Neural progenitor cell (in vitro differentiated cells): ENCODE measurements at places on chromosomes 11 and 22. TPM values are rescaled to one million over a fixed set of nuclear protein-coding genes. Genes with fewer than 3 reads are reported as not detected.

DNA sequence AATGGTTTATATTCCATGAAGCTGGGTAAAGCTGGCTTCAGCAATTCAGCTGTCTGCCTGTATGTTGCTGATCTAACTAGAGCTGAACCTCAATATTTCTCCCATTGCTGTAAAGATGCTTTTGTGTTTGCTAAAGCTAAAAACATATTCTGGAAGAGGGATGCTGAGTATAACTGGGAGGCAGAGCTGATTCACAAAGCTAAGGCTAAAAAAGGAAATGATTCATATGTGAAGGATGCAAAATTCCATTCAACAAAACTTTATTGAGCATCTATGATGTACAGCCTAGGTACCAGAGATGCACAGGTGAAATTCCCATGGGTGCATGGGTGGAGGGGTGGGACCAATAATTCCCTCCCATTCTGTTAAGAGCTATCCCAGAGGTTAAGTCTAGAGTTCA lies 193.9 kb downstream of the KIF18A start:
- no peak for DNase-seq

- no peak for DNase-seq
Measured at GRCh38 chr11:31096191-31096805, 273.2 kb downstream of the DCDC1 start.

DNA sequence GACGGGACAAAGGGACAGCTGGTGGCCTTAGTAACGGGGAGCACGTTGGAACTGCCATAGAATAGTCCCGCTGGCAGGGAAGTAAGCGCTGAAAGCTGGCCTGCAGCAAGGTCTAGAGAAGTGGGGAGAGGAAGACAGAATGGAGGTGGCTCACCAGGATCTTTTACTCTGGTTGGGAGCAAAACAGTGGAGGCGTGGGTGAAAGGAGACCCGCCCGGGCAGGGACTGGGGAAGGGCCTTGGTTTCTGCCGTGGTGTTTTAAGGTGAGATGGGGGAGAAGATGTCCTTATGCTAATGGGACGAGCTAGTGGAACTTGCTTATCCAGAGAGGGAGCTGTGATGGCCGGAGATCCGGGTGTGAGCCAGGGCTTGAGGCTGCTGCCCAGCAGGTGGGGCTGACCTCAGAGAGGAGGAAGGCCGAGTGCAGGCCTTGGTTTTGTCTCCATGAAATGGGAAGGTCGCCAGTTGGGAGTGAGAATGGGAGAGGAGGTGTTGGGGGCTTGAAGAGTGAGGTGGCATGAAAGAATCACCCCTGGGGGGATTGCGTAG lies 56.4 kb upstream of the CTTN start:
- DNase-seq, result no peak

Gene PIWIL4
- 1.1 and 1.3 TPM in 2 replicates for total RNA-seq
